ENCODE measurements at places on chromosomes 16 and 17. TPM values are rescaled to one million over a fixed set of nuclear protein-coding genes. Genes with fewer than 3 reads are reported as not detected.

GRCh38 chr16:86324320-86324719 lies 186.0 kb upstream of the FOXF1 start:
- no peak overlapping the region for H3K27ac ChIP-seq
- no peaks in the 10 kb centered on the region for H3K4me1 ChIP-seq
- no peak for DNase-seq
- no peaks in the 10 kb centered on the region for H3K27me3 ChIP-seq
- H3K36me3 ChIP-seq: no peaks in the 10 kb centered on the region

- no peak overlapping the region for H3K4me3 ChIP-seq
- H3K27me3 ChIP-seq: no peaks in the 10 kb centered on the region
- H3K36me3 ChIP-seq: no peaks in the 10 kb centered on the region
- DNase-seq: no peak
- H3K27ac ChIP-seq: no peak overlapping the region
- no peaks in the 10 kb centered on the region for H3K4me1 ChIP-seq
Measured at GRCh38 chr17:42804918-42805367, 6.3 kb downstream of the CNTD1 start.

DNA sequence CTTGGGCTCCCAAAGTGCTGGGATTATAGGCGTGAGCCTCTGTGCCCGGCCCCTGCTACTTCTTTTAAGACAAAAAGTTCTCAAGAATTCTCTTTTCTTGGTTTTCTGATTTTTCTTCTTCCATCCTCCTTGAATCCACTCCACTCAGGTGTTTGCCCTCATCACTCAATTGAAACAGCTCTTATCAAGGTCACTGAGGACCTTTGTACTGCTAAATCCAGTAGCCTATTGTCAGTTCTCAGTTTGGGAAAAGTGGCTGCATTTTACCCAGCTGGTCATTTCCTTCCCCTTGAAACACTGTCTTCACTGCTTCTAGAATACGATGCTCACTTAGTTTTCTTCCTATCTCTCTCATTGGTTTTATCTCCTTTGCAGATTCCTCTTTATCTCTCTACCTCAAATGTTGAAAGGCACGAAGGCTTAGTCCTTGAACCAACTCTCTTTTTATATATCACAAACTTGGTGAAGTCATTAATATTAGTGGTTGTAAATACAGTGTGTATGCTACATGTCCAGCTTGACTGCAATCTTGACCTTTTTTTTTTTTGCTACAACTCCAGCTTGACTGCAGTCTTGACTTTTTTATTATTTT lies 29.8 kb downstream of the ZNRF1 start:
- H3K27ac ChIP-seq: peak overlapping the region; percentile 54
- peaks cover 53% of the 10 kb centered on the region for H3K4me1 ChIP-seq
- no peaks in the 10 kb centered on the region for H3K27me3 ChIP-seq
- no peaks in the 10 kb centered on the region for H3K36me3 ChIP-seq

DNA sequence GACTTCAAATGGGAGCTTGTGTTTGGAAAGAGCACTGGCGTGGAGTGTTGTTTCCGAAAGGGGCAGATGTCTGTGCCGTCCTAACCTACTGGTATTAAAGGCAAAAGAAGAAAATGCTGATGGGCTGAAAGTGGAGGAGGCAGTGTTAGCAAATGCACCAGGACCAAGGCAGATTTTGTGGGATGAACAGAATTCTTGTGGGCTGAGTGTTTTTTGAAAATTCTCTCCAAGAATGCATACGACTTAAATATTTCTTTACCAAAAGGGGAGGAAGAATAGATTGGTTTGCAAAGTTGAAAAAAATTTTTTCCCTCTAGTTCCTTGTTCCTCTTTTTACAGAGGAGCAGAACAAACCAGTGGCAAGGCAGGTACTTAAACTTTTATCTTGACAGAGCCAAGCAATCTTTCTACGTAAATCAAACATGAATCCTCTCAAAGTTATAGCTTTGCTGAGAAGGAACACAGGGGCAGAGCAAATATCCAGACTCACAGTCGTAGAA lies 16.8 kb downstream of the MARCHF10 start:
- H3K36me3 ChIP-seq: no peaks in the 10 kb centered on the region
- H3K4me1 ChIP-seq: no peaks in the 10 kb centered on the region
- H3K27me3 ChIP-seq: no peaks in the 10 kb centered on the region
- no peak for DNase-seq
- no peak overlapping the region for H3K27ac ChIP-seq
- H3K4me3 ChIP-seq: no peak overlapping the region

KRTAP9-2 gene
- not detected for total RNA-seq

NPIPB6 gene
- total RNA-seq: 2.5 TPM
